Activated CD8-positive, alpha-beta memory T cell treated with anti-CD3 and anti-CD28 coated beads for 4 hours (primary cell): ENCODE measurements at places on chromosomes 3 and 15.

- DNase-seq = no peak
These were observed 90.5 kb downstream of the DNASE1L3 start for GRCh38 chr3:58120075-58120812.

DNA sequence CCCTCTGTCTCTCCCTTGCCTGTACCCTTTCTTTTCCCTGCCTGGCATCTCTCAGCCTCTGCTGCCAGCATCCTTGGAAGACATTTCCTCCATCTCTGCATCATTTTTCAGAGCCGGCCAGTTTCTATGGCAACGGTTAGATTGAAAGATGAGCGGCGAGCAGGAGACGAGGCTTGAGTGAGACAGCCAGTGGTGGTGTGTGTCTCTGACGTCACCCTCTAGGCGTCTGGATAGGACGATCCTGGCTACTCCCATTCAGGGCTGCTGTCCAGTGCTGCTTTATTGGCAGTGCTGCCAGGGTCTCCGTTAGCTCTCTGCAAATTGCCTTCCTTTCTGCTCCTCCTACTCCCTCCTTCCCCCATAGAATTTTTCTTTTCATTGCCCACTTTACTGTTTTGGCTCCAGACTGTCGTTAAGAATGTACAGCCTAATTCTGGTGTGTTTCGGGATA lies 57.9 kb downstream of the TRAK1 start:
- no peak for DNase-seq

- no peak for DNase-seq
These were observed 29.1 kb downstream of the DAPK2 start for GRCh38 chr15:64017082-64017588.

DNA sequence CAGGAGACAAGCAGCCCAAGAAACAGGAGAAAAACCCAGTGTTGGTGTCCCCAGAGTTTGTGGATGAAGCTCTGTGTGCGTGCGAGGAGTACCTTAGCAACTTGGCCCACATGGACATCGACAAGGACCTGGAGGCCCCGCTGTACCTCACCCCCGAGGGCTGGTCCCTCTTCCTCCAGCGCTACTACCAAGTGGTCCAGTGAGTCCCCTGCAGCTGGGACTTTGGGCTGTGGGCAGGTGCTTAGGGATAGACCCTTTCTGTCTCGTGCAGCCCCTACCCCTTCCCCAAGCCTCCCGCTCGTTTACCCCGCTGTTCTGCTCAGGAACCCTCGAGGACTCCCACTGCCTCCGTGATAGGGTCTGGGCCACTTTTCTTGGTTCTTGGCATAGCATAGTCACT lies 10.5 kb downstream of the TTLL3 start:
- no peak for DNase-seq

DNA sequence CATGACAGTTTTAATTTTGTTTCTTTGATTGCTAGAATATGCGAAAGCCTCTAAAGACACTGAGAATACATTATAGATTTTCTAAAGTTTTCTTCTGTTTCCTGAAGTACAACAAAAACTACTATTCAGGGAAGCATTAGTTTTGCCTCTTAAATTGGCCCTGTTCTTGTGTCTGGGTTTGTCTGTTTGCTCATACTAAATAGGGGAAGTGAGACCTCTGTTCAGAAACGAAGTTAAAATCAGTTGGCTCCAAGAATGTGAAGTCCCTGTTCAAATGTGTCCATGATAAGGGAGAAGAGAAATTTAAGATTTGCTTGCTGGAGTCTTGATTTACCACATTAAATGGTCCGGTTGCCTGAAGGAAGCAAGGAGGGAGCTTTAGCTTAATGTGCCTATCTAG lies 327.3 kb upstream of the GBE1 start:
- DNase-seq = no peak

DNA sequence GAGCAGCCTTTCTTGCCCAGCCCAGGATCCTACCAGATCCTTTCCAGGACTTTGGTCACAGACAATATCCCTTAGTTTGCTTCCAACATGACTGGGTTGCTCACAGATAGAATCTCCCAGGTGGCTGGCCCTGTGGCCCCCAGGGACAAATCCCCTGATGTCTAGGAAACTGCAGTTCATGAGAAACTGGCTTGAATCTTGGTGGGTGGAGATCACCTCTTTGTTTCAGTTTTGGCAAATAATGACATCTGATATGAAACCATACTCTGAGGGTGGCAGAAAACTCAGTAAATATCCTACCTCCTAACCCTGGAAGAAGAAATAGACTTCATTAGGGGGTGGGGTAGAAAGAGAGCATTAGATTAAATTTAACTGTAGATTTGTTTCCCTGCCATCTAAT lies 44.1 kb upstream of the PFN2 start:
- DNase-seq = no peak

- no peak for DNase-seq
These were observed 96.6 kb upstream of the CBLB start for GRCh38 chr3:105965384-105965783.

DNA sequence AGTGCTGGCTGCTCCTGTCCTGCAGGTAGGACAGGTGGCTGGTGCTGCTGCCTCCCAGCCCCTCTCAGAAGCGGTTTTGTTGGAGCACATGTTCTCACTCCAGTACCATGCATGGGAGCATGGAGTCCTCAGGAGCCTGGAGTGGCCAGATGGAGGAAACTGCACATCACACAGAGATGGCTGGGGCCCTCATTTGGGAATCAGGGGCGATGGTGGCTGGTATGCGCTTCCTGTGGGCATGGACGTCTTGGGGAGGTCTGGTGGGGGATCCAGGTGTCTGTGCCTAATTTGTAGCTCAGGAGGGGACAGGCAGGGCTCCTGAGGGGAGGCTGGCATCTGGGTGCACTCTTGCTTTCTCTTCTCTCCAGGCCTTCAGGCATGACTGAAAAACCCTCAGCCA lies 168.2 kb downstream of the KLF13 start:
- no peak for DNase-seq
